ENCODE measurements at places on chromosomes 6 and 20. TPM values are rescaled to one million over a fixed set of nuclear protein-coding genes. Genes with fewer than 3 reads are reported as not detected.

LY6G6F gene
- total RNA-seq: not detected

ZBTB24 gene
- total RNA-seq: 16.6 TPM

ZBTB46 gene
- 0.05 TPM for total RNA-seq

TPX2 gene
- total RNA-seq: 107 TPM

EYS gene
- total RNA-seq: not detected

SRC gene
- total RNA-seq: 1.2 TPM

TFAP2B gene
- not detected for total RNA-seq

RIPOR3 gene
- total RNA-seq: not detected

FKBP1A gene
- total RNA-seq: 214 TPM

TCEA2 gene
- 65.0 TPM for total RNA-seq

VSTM2L gene
- not detected for total RNA-seq

PTPN1 gene
- total RNA-seq: 76.1 TPM

MUC21 gene
- total RNA-seq: not detected

BNIP5 gene
- not detected for total RNA-seq

SLC52A3 gene
- total RNA-seq: not detected

CFAP61 gene
- total RNA-seq: not detected

COL9A1 gene
- total RNA-seq: not detected

PLCB4 gene
- total RNA-seq: not detected

LAMA4 gene
- total RNA-seq: not detected

SPATA25 gene
- total RNA-seq: 0.96 TPM

NKAIN2 gene
- not detected for total RNA-seq

OSER1 gene
- total RNA-seq: 29.6 TPM

LY6G6D gene
- not detected for total RNA-seq

CAPN11 gene
- not detected for total RNA-seq

FYN gene
- total RNA-seq: 193 TPM

C6orf15 gene
- not detected for total RNA-seq

DEFB132 gene
- not detected for total RNA-seq

SIGLEC1 gene
- not detected for total RNA-seq

ANKEF1 gene
- 6.5 TPM for total RNA-seq

RFX6 gene
- total RNA-seq: not detected

EPPIN gene
- total RNA-seq: not detected

TRERF1 gene
- 13.9 TPM for total RNA-seq

HSPA12B gene
- not detected for total RNA-seq

CALHM4 gene
- total RNA-seq: not detected

FOXA2 gene
- not detected for total RNA-seq

SYNDIG1 gene
- total RNA-seq: not detected

OR2B6 gene
- total RNA-seq: not detected

Data from activated naive CD4-positive, alpha-beta T cell treated with anti-CD3 and anti-CD28 coated beads, Interleukin-2, amount 10 ng/mL, durations not matched to agents 5 hours and 36 hours (primary cell).